Ovary (tissue), 10 donors: ENCODE measurements at places on chromosomes 13 and 19.

GRCh38 chr13:98480915-98481877 lies 95.7 kb downstream of the STK24 start:
- no peak overlapping the region for H3K4me3 ChIP-seq
- H3K27ac ChIP-seq: no peak overlapping the region
- no peak for DNase-seq
- H3K27me3 ChIP-seq: no peaks in the 10 kb centered on the region
- peaks cover 33% of the 10 kb centered on the region for H3K4me1 ChIP-seq

DNA sequence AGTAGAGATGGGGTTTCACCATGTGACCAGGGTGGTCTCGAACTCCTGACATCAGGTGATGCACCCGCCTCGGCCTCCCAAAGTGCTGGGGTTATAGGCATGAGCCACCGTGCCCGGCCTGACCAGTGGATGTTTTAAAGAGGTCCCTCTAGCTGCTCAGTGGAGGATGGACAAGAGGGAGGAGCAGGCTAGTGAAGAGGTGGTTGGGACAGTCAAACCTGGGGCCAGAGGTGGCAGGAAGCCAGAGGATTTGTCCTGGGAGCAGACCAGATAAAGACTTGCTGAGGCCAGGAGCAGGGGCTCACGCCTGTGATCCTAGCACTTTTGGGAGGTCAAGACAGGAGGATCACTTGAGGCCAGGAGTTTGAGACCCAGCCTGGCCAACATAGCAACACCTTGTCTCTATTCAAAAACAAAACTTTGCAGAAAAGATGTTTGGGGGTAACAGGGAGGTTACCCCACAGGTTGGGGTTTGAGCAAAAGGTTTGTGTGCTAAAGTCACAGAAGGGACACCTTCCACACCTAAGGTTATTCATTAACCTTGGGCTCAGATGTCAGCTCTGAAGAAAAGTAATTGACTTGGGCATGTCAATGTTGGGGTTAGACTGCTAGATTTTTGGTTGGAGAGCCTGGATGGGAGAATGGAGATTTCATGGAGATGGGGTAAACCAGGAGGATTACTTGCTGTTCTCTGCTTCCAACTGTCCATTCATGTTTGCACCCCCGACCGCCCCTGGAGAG lies 9.0 kb downstream of the BCAM start:
- H3K27me3 ChIP-seq: no peaks in the 10 kb centered on the region
- H3K27ac ChIP-seq: no peak overlapping the region
- no peaks in the 10 kb centered on the region for H3K36me3 ChIP-seq
- H3K4me3 ChIP-seq: no peak overlapping the region
- DNase-seq: no peak

- no peak for DNase-seq
- H3K36me3 ChIP-seq: no peaks in the 10 kb centered on the region
- no peak overlapping the region for H3K27ac ChIP-seq
- H3K4me1 ChIP-seq: no peaks in the 10 kb centered on the region
These were observed 41.3 kb downstream of the RNASEH2B start for GRCh38 chr13:50950849-50951248.

GRCh38 chr19:6772028-6772865 lies at the start of gene VAV1:
VAV1 (plus strand) TSS chr19:6772708; CDS start chr19:6772808, 100 bp downstream.
- no peaks in the 10 kb centered on the region for H3K36me3 ChIP-seq
- peaks cover 2% of the 10 kb centered on the region for H3K4me1 ChIP-seq
- H3K4me3 ChIP-seq: peak within 1 kb of the TSS; percentile 10
- no peak within 1 kb of the TSS for H3K27ac ChIP-seq

DNA sequence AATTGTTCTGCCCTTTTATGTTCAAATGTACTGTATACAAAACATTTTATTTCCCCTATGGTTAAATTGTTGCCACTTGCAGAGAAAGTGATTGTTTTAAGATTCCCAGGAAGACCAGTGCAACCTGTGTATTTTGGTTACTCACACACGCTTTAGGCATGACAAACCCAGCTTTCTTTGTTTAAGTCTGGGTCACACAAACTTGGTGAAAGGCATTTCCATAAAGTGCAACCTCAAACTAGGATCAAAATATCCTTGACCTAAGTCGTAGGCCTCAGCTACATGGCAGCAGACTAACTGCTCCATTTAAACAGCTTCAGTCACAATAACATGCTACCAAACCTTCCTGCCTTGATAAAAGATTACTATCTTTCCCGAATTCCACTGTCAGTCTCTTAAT lies 639.0 kb upstream of the PRR20A start:
- H3K4me3 ChIP-seq: no peak overlapping the region
- H3K4me1 ChIP-seq: no peaks in the 10 kb centered on the region
- no peaks in the 10 kb centered on the region for H3K27me3 ChIP-seq
- H3K27ac ChIP-seq: no peak overlapping the region

DNA sequence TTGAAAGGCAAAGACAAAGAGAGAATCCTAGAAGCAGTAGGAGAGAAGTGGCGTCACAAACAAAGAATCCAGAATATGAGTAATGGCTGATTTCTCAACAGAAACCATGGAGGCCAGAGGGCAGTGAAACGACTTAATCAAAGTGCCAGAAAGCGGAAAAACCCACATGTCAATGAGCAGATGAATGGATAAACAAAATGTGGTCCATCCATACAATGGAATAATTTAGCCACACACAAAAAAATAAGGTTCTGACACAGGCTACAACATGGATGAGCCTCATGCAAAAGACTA lies 52.2 kb upstream of the RANBP3 start:
- no peaks in the 10 kb centered on the region for H3K4me1 ChIP-seq
- H3K4me3 ChIP-seq: no peak overlapping the region
- H3K36me3 ChIP-seq: no peaks in the 10 kb centered on the region
- no peak overlapping the region for H3K27ac ChIP-seq

DNA sequence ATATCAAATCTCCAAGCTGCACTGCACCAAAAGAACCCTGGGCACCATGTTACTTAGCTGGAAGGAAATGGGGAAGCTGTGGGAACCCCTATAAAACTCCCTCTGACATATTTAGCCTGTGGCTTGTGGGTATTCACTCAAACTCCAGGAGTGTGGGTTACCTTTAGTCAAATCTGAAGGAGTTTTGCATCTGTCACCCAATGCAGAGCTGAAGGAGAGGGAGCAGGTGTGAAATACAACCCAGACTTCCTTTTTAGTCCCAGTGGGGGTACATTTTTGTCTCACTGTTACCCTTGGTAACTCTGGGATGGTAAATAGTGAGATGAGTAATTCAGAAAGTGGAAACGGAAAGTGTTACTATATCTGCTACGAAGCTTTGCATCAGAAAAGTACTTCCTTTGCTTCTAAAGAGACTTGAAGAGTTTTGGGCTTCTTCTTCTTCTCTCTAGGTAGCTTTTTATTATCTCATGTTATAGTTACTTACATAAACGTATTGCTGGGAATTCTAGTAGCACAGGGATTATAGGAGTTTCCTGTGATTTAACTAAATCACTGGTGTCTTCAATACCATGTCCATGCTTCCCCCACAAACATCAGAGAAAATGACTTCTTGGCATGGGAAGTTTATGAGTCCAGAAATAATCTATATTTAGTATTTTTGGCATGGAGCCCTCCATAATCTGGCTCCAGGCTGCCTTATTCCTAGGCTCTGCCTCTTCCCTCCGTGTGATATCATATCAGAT lies 105.9 kb downstream of the AKAP11 start:
- H3K4me1 ChIP-seq: no peaks in the 10 kb centered on the region
- no peak overlapping the region for H3K4me3 ChIP-seq
- DNase-seq: no peak
- H3K36me3 ChIP-seq: no peaks in the 10 kb centered on the region

- no peak overlapping the region for H3K27ac ChIP-seq
- H3K4me1 ChIP-seq: no peaks in the 10 kb centered on the region
These were observed 747.2 kb downstream of the DIAPH3 start for GRCh38 chr13:59416561-59416960.

- H3K4me3 ChIP-seq: no peak overlapping the region
- DNase-seq: no peak
- peaks cover 7% of the 10 kb centered on the region for H3K4me1 ChIP-seq
- H3K36me3 ChIP-seq: no peaks in the 10 kb centered on the region
- H3K27me3 ChIP-seq: no peaks in the 10 kb centered on the region
These were observed 289.9 kb downstream of the MYO16 start for GRCh38 chr13:108919036-108919907.

DNA sequence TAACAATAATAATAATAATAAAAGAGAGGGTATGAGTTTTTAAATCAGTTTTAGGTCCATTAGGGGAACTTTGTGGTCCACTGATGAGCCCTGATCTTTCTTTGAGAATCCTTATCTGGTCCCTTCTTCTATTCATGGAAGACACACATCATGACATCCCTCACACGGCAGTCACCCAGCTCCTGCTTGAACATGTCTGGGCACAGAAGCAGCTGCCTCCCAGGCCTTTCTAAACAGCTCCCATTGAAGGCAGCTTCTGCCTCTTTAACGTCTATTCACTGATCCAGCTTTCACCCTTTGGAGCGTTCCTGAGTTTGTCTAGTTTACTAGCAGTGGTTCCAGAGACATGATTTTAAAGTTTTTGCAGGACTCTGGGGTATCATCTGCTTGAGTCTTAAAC lies 42.6 kb upstream of the STK24 start:
- H3K27me3 ChIP-seq: no peaks in the 10 kb centered on the region
- no peak for DNase-seq
- no peak overlapping the region for H3K27ac ChIP-seq
- no peaks in the 10 kb centered on the region for H3K36me3 ChIP-seq

DNA sequence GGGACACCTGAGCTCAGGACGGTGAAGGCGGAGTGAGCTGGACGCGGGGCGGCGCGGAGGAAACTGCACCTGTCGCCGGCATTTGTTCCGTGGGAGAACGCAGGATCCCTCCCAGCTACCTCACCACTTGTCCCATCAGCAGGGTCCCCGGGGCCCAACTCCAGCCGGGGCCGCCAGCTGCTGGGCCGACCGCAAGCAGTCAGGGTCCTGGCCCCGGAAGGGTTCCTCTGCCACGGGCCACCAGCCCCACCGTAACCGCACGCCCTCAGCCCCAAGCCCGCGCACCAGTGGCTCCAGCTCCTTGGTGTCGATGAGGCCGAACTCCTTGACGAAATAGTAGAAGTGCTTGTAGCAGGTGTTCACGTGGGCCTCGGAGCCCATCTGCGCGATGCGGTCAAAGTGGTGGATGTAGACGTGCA lies 19.6 kb downstream of the MOB3A start:
- no peaks in the 10 kb centered on the region for H3K27me3 ChIP-seq
- DNase-seq: no peak
- H3K4me3 ChIP-seq: no peak overlapping the region
- H3K27ac ChIP-seq: no peak overlapping the region
- no peaks in the 10 kb centered on the region for H3K4me1 ChIP-seq

DNA sequence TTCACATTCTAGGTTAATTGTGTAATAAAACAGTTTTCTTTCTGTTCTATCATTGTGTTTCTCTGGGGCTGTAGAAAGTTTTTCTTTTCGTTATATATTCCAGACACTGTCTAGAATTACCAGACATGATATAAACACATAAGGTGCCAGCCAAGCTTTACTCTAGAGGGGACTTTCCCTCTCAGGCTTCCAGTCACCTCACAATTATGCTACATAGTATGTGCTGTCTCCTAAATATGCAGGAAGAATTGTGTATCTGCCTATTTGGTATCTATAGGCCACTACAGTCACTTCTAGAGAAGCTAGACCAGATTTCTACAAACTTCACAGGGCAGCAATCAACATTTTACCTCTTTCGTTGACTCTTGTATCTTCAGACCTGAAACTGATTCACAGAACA lies 14.6 kb downstream of the ZNF257 start:
- H3K36me3 ChIP-seq: no peaks in the 10 kb centered on the region
- H3K27me3 ChIP-seq: no peaks in the 10 kb centered on the region
- H3K27ac ChIP-seq: no peak overlapping the region
- H3K4me3 ChIP-seq: no peak overlapping the region

- H3K4me1 ChIP-seq: no peaks in the 10 kb centered on the region
- H3K4me3 ChIP-seq: no peak overlapping the region
- H3K36me3 ChIP-seq: no peaks in the 10 kb centered on the region
- DNase-seq: no peak
- H3K27ac ChIP-seq: no peak overlapping the region
These were observed 10.1 kb upstream of the ZNF554 start for GRCh38 chr19:2809387-2810140.

DNA sequence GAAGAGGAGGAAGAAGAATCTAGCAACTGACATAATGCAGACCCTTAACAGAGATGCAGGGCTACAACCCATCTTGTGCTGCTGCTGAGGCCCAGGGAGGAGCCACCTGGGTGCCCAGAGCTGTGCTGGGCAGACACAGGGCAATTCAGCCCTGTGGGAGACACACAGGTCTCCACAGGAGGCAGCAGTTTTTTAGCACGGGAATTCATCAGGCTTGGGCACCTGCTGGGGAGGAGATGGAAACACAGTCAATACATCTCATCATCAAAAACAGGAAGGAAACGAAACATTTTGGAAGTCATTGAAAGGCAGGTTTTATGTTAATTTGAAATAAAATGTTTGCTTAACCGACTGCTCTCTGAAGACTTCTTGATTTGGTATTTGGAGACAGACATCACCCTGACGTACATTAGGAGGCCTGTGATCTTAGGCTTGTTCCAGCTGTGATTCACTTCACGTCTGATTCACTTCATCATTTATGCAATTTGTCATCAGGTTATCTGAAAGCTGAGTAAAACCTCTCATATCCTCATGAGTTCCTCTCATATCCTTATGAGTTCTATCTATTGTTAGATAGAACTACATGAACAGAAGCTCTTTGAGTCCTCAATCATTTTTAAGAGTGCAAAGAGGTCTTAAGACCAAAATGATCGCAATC lies 77.4 kb downstream of the CYSLTR2 start:
- H3K4me1 ChIP-seq: peaks cover 7% of the 10 kb centered on the region
- H3K27me3 ChIP-seq: no peaks in the 10 kb centered on the region
- no peaks in the 10 kb centered on the region for H3K36me3 ChIP-seq
- DNase-seq: no peak
- no peak overlapping the region for H3K27ac ChIP-seq

DNA sequence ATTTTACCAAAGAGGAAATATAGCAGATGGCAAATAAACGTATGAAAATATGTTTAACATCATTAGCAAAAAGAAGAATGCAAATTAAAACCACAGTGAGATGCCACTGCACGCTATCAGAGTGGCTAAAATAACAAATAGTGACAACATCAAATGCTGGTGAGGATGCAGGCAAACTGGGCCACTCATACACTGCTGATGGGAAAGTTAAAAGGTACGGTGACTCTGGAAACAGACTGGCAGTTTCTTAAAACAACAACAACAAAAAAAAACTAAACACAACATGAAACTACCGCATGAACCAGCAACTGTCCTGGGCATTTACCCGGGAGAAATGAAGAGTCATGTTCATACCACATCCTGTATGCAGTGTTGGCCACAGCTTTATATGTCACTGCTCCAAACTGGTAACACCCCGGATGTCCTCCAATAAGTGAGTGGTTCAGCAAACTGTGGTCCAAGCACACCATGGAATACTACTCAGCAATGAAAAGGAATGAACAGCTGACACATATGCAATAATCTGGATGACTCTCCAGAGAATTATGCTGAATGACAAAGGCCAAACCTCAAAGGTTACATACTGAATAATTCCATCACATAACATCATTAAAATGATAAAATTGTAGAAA lies 22.3 kb downstream of the EPS15L1 start:
- no peak overlapping the region for H3K27ac ChIP-seq
- no peak for DNase-seq
